Fibroblast of lung (primary cell): ENCODE measurements at places on chromosomes 13 and 19. TPM values are rescaled to one million over a fixed set of nuclear protein-coding genes. Genes with fewer than 3 reads are reported as not detected.

The SH2D3A gene
- total RNA-seq, result not detected in 2 replicates

The TMEM145 gene
- total RNA-seq, result 0.83 TPM in 1 of 2 replicates, not detected in the other

The DACH1 gene
- 0.26 and 0.33 TPM in 2 replicates for total RNA-seq

DNA sequence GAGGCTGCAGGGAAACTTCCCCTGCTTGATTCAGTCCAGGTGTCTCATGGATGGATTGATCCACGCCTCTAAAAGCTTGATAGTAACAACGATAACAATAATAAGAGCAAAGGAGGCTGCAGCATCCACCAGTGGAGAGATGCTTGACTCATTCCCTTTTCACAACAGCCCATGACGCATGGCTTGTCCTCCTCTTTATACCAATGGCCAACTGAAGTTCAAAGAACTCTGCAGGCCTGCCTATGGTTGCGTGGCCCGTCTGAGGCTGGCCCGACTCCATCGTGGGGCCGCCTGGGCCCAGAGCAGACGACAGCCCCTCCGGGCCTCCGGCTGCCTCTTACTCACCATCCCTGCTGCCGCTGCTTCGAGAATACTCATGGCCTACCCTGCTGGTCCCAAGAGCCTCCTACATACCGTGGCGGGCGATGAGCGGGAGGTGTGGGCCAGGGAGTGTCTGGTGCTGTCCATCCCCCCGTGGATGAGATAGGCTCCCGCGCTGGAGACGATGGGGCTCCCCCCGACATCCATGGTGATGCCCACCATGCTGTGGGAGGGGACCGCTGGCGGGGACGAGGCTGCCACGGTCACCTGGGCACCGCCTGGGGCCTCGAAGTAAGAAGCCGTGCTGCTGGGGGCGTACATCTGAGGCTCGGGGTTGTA lies 61.8 kb upstream of the RANBP3 start:
- peak; percentile 74 for DNase-seq

DNA sequence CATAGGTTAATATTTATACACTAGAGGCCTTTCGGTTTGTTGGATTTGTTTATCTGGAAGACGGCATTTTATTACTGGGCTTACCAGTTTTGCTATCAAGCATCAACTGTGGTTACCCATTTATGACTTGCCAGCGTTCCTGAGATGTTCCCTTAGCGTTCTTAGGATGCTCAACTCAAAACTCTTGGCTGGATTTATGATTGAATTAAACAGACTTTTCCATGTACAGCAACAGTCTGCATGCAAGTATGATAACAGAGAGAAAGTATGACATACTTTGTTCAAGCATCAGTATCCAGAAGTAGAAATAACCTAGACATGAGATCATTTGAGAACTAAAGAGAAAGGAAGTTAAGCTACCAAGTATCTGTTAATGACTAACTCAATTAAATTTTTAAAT lies 29.9 kb upstream of the RNF113B start:
- DNase-seq, result peak; percentile 100

DNA sequence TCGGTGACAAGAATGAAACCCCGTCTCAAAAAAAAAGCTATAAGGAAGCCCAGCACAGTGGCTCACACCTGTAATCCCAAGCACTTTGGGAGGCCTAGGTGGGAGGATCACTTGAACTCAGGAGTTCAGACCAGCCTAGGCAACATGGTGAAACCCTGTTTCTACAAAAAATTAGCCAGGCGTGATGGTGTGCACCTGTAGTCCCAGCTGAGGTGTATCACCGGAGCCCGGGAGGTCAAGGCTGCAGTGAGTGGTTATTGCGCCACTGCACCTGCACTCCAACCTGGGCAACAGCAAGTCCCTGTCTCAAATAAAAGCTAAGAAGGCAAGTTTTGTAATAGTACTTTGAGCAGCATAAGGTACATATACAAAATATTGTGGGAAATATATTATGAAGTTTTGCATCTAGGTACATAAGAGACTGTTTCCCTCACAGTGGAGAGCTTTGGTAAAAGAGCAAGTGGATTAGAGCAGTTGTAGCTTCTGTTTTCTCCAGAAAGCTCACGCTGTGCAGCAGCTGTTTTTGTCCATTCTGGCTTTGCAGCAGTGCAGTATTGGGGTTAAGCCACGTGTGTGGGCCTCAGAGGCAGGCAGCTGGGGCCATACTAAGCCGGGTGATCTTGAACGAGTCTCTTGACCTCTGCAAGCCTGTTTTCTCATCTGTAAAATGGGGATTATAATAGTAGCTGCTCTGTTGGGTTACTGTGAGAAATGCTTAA lies 35.4 kb downstream of the ARHGAP35 start:
- DNase-seq, result no peak

DNA sequence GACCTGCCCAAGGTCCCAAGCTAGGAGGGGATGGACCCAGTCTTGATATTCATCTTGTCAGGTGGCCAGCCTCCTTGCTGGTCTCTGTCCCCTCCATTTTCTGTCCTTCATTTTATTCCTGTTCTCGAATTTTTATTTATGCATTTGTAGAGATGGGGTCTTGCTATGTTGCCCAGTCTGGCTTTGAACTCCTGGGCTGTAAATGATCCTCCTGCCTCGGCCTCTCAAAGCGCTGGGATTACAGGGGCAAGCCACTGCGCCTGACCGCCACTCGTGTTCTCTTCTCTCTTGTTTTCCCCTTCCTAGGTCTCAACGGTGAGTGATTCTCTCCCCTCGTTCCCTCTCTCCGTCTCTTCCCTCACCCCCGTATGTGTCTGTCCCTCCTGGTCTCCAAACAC lies 10.6 kb upstream of the TPRX2 start:
- no peak for DNase-seq

The ZNF729 gene
- not detected in 2 replicates for total RNA-seq

DNA sequence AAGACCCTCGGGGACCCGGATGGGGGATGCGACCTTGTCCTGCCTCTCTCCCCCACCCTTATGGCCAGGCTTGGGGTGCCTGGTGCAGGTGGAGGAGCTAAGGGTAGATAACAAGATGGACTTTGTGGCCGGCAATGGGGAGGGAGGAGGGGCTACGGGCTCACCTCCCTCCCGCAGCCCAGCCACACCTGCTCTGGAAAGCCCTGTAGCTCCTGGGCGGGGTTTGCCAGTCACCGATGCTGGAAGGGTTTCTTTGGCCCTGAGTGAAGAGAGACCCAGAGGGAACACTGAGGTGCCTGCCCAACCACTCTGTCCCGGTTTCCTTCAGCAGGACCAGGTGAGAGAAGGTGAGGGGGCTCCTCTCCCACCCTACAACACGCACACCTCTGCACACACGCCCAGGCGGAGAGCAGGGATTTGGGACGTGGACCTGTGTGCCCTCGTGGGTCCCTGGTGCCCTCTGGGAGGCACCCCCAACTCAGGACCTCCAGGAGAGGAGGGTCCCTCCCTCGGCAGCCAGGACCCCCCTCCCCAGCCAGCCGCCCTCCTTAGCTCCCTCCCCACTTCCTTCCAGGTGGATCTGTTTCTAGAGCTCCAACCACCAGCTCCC lies at the start of gene FUT2:
FUT2 (plus strand) TSS at position 229 of the 610 bp plus-strand sequence. CDS start 6,986 bp downstream, outside the sequence.
- DNase-seq, result no peak

The TLE6 gene
- 0.51 and 1.7 TPM in 2 replicates for total RNA-seq

The LILRA2 gene
- not detected in 2 replicates for total RNA-seq

The ZNF497 gene
- 1.5 and 2.5 TPM in 2 replicates for total RNA-seq

The CYP2A6 gene
- not detected in 2 replicates for total RNA-seq

The TTYH1 gene
- not detected in 2 replicates for total RNA-seq

The ZNF626 gene
- 18.3 and 18.7 TPM in 2 replicates for total RNA-seq

GRCh38 chr13:67281466-67281865 lies 51.3 kb upstream of the PCDH9 start:
- no peak for DNase-seq

The ZNF569 gene
- total RNA-seq, result 8.5 and 11.9 TPM in 2 replicates

DNA sequence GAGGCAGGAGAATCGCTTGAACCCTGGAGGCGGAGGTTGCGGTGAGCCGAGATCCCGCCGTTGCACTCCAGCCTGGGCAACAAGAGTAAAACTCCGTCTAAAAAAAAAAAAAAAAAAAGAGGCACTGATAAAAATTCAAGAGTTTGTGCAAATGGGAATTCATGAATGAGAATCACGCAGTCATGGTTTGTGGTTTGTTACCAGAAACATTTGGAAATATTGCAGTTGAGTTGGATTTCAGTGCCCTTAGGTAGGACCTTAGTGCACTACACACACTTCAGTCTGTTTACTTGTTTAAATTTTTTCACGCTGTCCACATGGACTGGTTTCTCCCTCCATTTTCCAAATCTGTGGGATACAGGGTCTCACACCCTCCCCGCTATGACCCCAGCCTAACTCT lies 28.4 kb downstream of the ZNF844 start:
- peak; percentile 27 for DNase-seq

DNA sequence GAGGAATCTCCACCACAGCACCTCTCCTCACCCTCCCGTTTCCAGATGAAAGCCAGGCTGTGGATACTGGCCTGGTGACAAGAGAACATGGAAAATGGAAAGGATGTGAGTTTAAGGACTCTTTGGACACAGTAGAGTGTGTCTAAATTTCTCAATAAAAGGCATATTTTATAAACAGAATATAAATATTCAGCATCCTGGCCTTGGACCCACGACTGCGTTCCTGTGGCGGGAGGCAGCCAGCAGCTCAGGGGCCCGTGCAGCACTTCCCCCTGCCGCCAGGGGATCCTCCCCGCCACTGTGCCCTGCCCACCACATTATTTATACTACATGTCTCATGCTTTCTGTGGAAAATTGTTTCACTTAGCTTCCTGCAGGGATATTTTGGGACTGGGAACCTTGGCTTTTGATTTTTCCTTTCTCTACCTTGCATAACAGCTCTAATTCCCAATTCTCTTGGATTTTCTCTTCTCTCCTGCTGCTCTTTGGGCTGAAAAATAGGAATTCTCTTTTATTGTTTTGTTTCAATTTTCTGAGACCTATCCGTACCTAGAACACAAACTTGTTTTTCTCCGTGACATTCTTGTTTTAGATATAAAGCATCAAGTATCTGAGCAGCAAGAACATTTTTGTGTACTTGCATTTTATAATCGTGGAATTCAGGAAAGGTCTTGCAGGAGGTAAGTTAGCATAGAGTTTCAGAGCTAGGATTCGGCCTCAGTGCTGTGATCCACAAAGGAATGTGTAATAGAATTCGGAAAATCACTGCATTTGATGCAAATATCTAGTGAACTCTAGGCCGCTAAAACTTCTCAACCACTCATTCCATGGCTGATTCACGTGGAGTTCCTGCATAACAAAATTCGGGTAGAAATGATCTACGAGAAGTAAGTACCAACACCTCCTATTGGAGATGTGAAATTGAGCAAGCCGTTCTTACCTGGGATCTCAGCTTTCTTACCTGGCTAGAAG lies 107.7 kb upstream of the SPATA13 start:
- DNase-seq, result peak; percentile 64

GRCh38 chr13:113542751-113543424 lies 41.7 kb upstream of the TFDP1 start:
- DNase-seq, result no peak

- DNase-seq, result no peak
Measured at GRCh38 chr13:76387566-76387965, 498.6 kb downstream of the KCTD12 start.

The PROZ gene
- not detected in 2 replicates for total RNA-seq

The C19orf85 gene
- total RNA-seq, result not detected in 2 replicates

GRCh38 chr13:94707400-94708021 lies 4.8 kb downstream of the SOX21 start:
- no peak for DNase-seq

DNA sequence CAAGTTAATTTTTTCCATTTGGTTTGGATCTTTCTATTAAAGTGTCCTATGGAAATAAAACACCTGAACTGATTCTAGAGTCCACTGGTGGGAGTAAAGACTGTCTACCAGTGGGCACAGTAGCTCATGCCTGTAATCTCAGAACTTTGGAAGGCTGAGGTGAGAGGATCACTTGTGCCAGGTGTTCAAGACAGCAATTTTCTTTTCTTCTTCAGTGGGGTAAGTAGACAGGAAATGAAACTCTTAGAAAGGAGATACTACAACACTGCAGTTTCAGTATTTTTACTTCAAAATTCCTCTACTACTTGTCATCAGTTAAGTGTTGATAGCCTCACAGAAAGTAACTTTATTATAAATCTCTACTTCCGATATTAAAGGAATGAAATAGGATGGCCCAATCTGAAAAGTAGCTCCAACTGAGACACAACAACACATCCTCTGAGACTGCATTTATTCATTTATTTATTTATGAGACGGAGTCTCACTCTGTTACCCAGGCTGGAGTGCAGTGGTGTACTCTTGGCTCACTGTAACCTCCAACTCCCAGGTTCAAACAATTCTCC lies 26.3 kb downstream of the DNMT1 start:
- DNase-seq, result no peak

DNA sequence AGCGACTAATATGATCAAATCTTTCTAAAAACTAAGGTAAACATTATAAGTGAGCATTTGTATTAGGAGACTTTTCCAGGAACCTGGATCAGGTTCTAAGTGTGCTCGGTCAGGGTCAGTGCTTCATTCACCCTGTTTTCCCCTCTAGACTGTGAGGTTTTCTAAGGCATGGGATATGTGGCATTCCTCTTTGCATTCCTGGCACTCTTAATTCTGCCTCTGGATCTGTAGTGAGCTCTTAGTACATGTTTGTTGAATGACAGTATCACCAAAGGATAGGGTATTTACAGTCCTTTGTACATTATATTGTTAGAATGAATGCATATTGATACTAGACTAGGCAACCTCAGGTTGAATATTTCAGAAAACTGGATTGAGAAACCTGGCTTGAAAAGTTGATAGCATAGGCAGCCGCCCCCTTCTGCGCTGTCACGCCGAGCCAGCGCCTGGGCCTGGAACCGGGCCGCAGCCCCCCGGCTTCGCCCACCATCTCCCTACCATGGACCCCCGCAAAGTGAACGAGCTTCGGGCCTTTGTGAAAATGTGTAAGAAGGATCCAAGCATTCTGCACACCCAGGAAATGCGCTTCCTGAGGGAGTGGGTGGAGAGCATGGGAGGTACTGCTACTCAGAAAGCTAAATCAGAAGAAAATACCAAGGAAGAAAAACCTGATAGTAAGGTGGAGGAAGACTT lies 156.5 kb downstream of the KCNRG start:
- no peak for DNase-seq

The ACP7 gene
- total RNA-seq, result not detected in 2 replicates

- no peak for DNase-seq
Measured at GRCh38 chr13:111962431-111962891, 104.5 kb upstream of the SOX1 start.

- DNase-seq, result no peak
Measured at GRCh38 chr13:27131906-27132305, 39.7 kb downstream of the USP12 start.

GRCh38 chr13:36294096-36294495 lies 3.5 kb downstream of the CCDC169 start:
- no peak for DNase-seq

DNA sequence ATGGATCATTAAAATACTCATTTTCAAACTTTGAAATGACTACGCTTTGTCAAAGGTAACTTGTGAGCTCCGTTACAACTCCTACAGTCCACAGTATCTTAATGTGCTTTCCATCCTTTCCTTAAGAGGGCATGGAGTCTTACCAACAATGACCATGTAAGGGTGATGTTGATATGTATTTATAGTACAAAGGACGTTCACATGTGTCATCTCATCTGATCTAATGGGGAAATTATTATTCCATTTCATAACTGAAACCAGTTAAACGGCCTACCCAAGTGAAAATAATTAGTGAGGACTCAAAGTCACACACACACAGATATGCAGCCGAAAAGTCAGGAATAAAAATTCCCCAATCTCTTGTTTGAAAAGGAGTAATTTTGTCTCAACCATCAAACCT lies 9.6 kb downstream of the USP12 start:
- DNase-seq, result peak; percentile 25
